ENCODE measurements at places on chromosomes 7 and 10.

DNA sequence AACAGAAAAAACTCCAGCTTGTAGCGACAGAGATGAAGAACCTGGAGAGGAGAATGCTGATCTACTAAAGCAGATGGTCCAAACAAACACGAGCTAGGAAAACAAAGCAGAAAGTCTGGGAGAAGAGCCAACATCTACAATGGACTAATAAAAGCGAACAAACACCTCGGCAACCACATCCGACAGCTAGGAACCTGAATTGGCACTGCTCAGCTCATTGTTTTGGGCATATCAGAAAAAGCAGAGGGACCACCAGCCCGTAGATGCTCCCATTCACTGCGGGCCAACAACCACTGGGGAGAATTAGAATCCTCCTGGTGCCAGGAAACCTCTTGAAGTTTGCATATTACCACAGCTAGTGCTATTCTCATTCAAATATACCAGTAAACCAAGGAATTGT lies 204.7 kb downstream of the NXPH1 start:
- DNase-seq: peak; percentile 37

GRCh38 chr7:25391295-25391861 lies 163.1 kb upstream of the NPVF start:
- no peak for DNase-seq

- peak; percentile 23 for DNase-seq
These were observed 4.1 kb downstream of the PRXL2A start for GRCh38 chr10:80412486-80412885.

DNA sequence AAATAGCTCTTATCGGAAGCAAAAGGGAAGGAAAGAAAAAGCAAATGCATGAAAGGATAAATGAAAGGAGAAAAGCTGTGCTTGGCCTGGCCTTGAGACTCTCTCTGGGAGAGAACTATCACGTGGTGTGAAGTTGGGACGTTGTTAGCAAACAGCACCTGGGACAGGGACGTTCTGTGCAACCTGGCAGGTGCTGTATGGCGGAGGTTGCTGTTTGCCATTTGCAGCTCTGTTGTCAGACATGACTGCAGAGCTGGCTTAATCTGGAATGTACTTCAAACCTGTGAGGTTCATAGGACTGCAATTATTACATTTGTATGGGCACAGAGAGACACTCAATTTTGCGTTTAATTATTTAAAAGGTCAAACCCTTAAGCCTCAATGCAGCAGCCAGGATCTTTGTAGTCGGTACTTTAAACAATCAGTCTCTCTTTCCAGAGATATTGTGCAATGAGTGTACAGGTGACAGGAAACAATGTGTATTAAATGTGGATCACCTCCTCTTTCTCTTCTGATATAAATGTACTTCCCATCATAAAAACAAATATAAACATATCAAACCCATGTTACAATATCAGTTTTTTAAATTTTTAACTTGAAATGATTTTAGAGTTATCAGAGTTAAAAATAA lies 800.5 kb upstream of the KCND2 start:
- DNase-seq: no peak

- DNase-seq: no peak
These were observed 150.1 kb upstream of the KLF6 start for GRCh38 chr10:3935141-3935540.
